Occipital lobe (tissue), 3 donors: ENCODE measurements at places on chromosomes 11 and 22.

DNA sequence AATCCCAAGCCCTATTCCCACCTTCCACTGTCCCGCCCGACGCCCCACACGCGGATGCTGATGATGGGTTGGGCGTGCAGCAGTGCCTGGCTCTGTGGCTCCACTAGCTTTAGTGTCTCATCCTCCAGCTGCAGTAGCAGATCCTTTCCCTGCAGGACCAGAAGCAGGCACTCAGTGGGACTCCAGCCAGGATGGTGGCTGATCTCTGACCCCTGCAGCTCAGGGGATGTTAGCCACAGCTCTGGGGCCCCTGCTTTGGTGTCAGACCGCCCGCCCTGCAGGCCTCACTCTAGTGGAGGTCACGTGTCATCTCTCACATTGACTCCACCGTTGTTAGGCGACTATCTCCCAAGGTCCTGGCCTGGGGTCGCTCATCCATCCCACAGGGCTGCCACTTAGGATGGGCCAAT is 11.8 kb downstream of the SMPD1 start:
- DNase-seq = no peak

GRCh38 chr11:130037881-130038585 is 31.7 kb upstream of the APLP2 start:
- DNase-seq = peak; percentile 5

DNA sequence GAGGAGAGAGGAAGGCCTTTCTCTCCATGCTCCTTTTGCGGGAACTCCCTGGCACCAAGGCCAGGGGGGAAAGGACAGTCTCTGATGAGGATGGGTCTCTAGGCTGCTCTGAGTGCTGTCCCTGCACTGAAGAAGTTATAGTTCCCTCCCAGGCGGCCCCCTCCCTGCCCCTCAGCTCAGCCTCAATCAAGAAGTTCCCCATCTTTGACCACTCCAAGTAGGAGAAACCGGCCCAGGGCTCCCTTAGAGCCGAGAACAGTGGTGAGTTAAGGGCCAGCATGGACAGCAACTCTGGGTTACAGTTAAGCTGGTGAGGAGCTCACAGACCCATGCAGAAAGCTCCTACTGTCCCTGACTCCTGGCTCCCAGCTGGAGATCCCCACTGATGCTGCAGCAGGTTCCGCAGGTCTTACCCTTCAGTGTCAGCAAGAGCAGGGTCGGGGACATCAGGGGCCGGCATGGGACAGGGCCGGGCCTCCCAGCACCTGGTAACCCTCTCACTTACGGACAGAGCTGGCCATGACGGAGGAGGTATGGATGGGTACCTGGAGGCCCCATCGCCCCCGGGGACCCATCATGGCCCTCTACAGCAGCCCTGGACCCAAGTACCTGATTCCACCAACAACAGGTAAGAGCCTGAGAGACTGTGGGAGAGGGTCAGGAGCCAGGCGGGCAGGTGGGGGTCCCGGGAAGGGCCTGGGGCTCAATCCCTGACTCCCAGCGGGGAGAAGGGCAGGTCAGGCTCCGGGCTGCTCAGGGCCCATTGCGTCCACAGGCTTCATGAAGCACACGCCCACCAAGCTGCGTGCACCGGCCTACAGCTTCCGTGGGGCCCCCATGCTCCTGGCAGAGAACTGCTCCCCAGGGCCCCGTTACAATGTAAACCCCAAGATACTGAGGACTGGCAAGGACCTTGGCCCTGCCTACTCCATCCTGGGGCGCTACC is 4.2 kb downstream of the SCGB1C1 start:
- no peak for DNase-seq

GRCh38 chr22:45336971-45337431 is 27.3 kb downstream of the FAM118A start:
- DNase-seq = no peak

GRCh38 chr11:76206327-76207081 is at the start of gene WNT11:
WNT11 (minus strand) TSS chr11:76206502; CDS start chr11:76206407, 95 bp downstream.
- DNase-seq = no peak

GRCh38 chr22:23190526-23190925 is 10.2 kb downstream of the BCR start:
- DNase-seq = no peak

GRCh38 chr22:30889996-30890480 is 78.5 kb downstream of the MORC2 start:
- DNase-seq = no peak

DNA sequence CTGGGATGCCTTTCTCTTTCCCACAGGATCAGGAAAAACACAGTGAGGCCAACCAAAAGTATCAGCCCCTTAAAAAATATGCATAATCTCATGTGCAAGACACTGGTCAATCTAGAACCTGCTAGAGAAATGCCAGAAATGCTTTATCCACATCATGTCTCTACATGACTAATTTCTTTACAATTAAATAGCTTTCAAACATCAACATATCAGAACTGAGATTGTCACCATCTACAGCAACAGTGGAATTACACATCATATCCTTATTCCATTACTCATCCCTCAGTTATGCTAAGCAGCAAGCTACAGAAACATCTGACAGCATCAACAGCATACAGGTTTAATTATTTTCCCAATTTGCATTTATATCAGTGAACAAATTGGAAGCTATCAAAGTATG is 78.8 kb downstream of the DDIAS start:
- no peak for DNase-seq

DNA sequence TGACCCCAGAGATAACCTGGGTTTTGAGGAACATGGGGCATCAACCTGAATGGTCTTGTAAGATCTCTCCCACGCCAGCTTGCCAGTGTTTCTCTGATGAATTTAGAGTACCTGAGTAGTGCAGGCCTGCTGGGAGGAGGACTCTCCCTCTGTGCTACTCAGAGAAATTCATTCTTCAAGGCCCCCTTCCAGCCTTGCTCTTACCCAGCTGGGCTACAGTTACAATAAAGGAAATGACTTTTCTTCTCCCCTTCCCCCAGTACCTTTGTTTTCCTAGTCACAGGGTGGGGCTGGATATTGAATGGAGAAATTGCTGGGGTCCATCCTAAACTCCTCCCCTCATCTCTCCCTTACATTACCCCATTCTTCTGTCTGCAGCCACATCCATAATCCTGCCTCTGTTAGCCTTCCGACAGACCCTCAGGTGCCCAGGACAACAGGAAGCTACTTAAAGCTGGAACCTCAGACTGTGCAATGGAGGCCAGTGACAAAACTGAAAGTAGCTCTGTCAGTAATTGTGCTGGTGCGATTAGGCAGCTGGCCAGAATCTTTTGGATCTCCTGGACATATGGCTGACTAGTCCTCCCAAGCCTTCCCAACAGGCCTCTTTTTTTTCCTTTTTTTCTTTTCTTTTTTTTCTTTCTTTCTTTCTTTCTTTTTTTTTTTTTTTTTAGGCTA is 17.4 kb downstream of the LIMK2 start:
- DNase-seq = no peak

GRCh38 chr11:22491555-22492225 is 133.9 kb downstream of the FANCF start:
- DNase-seq = no peak

DNA sequence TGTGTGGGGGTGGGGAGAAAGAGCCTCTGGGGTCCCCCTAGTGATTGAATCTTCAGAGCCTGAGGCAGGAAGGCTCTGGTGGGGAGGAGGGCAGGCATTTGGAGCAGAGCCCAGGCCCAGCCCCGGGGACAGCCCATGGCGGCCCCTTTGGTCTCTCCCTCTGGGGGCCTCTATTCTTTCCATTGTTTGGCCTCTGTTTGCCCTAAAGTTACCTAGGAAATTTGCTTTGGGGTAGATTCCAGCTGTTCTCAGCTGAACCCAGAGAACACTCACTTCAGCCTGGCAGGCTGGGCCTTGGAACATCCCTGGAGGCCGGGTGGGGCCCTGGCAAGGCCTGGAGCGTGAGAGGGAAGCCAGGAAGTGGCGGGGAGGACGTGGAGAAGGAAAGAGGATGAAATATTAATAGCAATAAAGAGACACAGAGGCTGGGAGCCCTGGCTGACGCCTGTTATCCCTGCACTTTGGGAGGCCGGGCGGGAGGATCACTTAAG is 22.9 kb upstream of the A4GALT start:
- no peak for DNase-seq

- DNase-seq = no peak
Observed at GRCh38 chr22:43978558-43978957, 23.3 kb downstream of the SAMM50 start.

GRCh38 chr11:15234796-15235195 is 120.1 kb downstream of the INSC start:
- DNase-seq = no peak

GRCh38 chr11:10322830-10323792 is 18.2 kb downstream of the ADM start:
- DNase-seq = no peak
